Activated CD4-positive, alpha-beta T cell treated with anti-CD3 and anti-CD28 coated beads, Interleukin-2, amount 50 U/mL, for 1 hour (primary cell): ENCODE measurements at places on chromosomes 3 and 15.

GRCh38 chr15:20386198-20386597 lies 155.4 kb downstream of the GOLGA6L6 start:
- no peak for DNase-seq

- no peak for DNase-seq
Observed at GRCh38 chr15:31298707-31299172, 27.9 kb upstream of the KLF13 start.

DNA sequence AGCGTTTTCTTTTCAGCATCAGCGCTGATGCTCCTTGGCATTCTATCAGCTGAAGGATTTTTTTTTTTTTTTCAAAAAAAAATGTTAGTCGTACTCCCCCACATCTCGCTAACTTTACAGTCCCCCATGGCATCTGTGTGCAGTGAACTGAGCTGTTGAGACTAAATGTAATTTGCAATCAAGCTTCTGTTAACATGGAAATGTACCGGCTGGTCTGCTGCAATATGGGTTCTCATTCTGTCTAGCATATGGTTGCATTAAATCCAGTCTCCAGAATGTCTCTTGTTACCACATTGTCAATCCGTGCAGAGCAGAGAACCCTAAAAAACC lies 32.2 kb upstream of the TPRG1 start:
- no peak for DNase-seq

DNA sequence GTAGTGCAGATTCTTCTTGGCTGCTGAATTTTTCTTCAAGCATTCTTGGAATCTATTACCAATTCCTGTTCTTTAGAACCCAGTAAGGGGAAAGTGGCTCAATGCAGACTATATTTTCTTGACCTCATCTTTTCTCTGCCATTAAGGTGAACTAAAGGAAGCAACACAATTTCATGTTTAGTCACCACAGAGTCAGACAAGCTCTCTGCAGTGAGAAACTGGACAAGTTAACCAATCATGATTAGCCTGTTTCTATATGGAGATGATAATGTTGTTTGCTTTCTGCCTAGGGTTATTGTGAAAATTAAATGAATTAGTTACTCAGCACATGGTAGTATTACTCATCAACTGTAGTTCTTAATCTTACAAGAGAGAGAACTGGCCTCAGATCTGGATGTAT lies 1075.1 kb downstream of the AGBL1 start:
- DNase-seq: no peak

GRCh38 chr3:69720824-69721223 lies 18.4 kb upstream of the MITF start:
- no peak for DNase-seq

DNA sequence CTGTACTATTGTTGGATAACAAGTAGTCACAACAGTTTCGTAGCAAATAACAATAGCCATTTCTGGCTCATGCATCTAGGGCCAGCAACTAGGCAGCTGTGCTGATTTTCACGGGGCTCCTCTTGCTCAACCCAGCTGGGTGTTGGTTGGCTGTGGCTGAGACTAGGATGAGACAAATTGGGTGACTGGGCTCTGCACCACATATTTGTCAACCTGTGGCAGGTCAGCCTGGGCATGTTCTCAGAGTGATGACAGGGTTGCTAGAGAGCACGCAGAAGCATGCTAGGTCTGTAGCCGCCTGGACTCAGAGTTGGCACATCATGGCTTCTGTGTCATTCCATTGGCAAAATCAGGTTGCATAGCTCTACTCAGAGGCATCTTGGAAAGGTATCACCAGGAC lies 175.9 kb downstream of the OTOL1 start:
- no peak for DNase-seq

DNA sequence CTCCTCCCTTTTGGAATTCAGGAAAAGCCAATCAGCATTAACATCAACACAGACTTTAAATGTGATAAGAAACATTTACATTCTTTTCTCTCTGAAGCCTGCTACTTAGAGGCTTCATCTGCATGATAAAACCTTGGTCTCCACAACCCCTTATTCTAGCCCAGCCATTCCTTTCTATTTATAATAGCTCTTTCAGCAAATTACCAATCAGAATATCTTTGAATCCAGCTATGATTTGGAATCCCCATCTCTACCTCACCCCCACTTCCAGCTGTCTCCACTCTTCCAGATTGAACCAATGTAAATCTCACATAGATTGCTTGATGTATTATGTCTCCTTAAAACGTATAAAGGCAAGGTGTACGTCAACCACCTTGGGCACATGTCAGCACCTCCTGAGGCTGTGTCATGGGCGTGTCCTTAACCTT lies 139.7 kb downstream of the TUSC7 start:
- no peak for DNase-seq

DNA sequence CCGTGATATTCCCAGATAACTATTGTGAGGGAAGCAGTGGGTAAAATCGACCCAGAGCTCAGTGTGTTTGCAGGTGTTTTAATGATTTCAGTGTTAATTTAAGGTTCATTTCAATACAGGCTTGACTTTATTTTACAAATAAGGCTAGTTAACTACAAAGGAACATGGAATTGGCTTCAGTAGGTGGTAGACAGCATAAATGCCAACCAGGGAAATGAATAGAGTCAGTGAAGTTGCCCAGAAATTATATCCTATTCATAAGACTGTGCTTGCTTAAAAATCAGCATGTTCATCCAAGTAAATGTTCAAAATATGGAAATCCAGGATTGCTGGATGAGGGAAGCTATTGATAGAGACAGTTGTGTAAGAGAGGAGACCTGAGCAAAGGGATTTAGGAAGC lies 66.1 kb downstream of the LARS2 start:
- DNase-seq: no peak

- no peak for DNase-seq
Observed at GRCh38 chr3:120684896-120685295, 2.9 kb upstream of the HGD start.

DNA sequence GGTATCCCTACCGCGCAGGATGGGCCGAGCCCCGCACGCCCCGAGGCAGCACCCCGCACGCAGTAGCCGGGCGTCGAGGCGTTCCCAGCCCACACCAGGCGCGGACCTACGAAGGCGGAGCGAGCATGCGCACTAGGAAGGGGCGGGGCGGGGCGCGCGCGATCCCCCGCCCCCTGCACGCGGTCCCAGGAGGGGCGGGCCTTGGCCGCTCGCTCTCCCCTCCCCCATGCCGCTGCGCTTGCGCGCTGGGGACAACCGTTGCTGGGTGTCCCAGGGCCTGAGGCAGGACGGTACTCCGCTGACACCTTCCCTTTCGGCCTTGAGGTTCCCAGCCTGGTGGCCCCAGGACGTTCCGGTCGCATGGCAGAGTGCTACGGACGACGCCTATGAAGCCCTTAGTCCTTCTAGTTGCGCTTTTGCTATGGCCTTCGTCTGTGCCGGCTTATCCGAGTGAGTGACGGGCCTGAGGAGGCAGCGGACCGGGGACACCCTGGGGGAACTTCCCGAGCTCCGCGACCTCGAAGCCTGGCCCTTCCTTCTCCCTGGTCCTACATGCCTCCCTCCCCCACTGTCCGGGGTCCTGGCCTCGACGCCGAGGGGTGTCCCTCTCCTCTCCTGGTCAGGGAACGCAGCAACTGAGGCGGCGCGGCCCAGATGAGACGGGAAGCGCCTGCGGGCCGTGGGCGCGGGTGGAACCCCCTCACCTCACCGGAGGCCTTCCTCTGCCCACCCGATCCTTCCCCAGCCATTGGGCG lies at the start of gene SPESP1:
TSS of gene SPESP1 (plus strand) at position 258 of the 755 bp plus-strand sequence. CDS start at position 387, 129 bp downstream.
- peak; percentile 11 for DNase-seq

DNA sequence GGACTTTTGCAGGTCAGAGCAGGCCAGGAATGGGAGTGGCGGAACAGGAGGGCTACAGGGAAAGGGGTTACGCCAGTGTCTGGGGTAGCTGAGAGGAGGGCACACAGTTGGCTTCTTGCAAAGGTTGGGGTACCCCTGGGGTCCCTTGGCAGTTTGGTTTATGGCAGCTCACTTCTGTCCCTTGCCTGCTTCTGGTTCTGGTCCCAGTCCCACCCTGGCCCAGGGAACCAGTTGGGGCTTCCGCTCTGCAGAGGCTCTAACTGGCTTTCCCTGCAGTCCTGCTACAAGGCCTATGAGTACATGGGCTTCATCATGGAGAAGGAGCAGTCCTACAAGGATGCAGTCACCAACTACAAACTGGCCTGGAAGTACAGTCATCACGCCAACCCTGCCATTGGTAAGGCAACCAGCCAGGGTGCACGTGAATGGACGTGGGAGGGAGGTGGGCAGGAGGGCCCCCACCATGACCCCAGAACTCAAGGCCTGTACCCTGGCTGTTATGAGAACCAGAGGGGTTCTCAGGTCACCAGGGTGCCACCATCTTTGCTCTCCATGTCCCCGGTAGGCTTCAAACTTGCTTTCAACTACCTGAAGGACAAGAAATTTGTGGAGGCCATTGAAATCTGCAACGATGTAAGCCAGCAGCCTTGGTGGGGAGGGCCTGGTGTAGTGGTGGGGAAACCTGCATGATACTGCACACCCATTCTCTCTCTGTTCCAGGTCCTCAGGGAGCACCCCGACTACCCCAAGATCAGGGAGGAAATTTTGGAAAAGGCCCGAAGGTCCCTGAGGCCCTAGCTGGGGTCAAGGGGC lies 15.2 kb downstream of the CSRNP1 start:
- DNase-seq: peak; percentile 14

- DNase-seq: no peak
Observed at GRCh38 chr3:145519398-145520047, 641.5 kb downstream of the PLOD2 start.

GRCh38 chr3:38722781-38723568 lies 73.5 kb upstream of the SCN5A start:
- no peak for DNase-seq

DNA sequence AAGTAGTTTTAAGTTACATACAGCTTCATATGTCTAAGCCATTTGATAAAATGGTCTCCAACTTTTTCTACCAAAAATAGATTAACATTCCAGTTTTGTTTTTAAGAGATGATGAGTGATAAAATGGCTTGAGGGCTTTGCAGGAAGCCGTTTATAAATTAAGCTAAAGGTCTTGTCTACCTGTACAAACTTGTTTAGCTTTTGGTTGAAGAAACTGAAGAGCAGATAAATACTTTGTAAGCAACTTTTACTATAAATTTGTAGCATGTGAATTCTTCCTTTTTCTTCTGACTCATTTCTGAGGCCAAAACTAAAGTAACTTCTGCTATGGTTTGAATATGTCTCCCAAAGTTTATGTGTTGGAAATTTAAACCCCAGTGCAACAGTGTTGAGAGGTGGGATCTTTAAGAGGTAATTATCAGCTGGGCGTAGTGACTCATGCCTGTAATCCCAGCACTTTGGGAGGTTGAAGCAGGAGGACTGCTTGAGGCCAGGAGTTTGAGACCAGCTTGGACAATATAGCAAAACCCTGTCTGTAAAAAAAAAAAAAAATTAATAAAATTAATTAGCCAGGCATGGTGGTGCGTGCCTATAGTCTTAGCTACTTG lies 8.2 kb upstream of the NEDD4 start:
- no peak for DNase-seq

DNA sequence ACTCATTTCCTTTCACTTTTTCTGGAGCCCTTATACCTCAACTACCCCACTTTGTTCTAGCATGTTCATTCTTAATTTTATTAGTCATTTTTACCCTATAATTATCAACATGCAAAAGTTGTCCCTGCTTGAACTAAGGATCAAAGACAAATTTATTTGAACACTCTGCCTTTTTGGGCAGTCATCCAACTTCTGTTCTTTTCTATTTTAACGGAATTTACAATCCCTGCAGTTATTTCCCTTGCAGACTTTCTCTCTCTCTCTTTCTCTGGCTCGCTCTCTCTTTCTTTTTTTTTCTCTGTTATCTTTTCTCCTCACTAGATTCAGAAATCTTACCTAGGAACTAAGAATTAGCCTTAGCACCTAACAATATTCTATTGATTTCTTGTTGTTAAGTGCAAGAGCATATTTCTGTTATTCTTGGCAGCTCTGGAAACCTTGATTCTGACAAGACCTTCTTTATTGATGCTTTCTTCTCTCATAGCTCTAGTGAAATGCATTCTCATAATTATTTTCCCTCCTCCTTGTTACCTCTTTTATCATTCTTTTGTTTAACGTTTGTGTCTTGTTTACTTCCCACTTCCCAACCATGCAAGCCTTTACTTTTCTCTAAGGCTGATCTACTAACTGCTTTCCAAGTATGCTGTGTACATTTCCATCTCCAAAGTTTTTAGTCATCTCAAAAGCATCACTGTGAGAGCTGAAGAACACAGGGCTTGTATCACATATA lies 951.6 kb downstream of the DIPK2A start:
- DNase-seq: no peak

- no peak for DNase-seq
Observed at GRCh38 chr15:27936164-27936563, 163.0 kb downstream of the OCA2 start.

- peak; percentile 43 for DNase-seq
Observed at GRCh38 chr3:16311960-16312451, 47.0 kb downstream of the OXNAD1 start.

DNA sequence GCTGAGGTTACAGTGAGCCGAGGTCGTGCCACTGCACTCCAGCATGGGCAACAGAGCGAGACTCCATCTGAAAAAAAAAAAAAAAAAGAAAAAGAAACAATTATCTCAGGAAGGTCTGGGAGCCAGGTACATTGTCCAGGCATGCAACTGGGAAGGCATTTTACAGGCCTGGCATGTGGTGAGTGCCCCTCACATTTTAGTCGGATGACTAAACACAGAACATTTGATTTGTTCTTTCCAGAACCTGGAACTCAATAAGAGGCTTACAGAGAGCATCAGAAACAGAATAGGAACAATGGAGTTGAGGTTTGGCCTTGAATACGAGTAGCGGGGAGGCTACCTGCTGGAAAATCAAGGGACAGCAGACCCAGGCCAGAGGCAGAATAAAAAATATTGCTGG lies 33.7 kb upstream of the IGF1R start:
- no peak for DNase-seq

DNA sequence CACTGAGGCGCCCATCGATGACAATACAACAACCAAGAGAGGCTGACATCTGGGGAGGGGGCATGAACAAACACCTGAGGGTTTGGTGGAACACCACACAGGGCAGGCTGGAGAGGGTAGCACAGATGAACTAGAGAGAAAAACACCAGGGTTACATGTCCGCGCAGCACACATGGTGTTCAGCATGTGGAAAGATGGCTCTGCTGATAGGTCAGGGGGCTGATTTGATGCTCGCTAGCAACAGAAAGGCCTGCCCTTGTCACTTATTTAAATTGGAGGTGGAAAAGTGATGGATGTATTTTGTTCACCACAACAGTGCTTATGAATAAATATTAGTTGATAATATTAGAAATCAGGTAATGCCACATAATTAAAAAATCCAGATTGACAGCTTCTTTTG lies 67.5 kb downstream of the FRMD4B start:
- no peak for DNase-seq

DNA sequence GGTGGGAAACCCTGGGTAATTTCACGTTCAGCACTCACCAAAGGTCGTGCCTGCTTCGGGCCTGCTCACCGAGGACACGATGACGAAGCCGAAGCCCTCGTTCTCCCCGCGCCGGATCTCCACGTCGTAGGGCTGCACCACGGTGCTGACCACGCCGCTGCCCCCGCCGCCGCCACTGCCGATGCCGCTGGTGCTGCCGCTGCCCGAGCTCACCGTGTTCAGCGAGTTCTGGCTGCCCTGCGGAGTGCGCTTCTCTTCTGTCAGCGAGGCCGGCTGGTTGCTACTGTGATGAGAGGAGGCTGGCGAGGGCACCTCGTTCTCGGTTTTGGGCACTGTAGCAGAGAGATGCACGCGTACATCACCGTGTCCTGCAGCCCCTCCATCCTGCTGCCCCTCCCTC lies 659.5 kb downstream of the MAGI1 start:
- no peak for DNase-seq
